Smooth muscle cell of the pulmonary artery (primary cell): ENCODE measurements at places on chromosomes 1 and 21. TPM values are rescaled to one million over a fixed set of nuclear protein-coding genes. Genes with fewer than 3 reads are reported as not detected.

The RNU1-4 gene
- total RNA-seq = under 0.01 TPM in 2 replicates

The KCND3 gene
- total RNA-seq = 0.53 and 4.0 TPM in 2 replicates

The MFSD2A gene
- 1.4 and 5.2 TPM in 2 replicates for total RNA-seq

The ZC3H12A gene
- total RNA-seq = 8.1 and 26.5 TPM in 2 replicates

The COL9A2 gene
- total RNA-seq = 1.4 and 1.5 TPM in 2 replicates

The RNU1-2 gene
- total RNA-seq = under 0.01 TPM in 2 replicates

The BMP8B gene
- under 0.01 TPM in 1 of 2 replicates, not detected in the other for total RNA-seq

The UMODL1 gene
- 0.03 TPM in 1 of 2 replicates, not detected in the other for total RNA-seq

The FRRS1 gene
- 10.0 and 32.4 TPM in 2 replicates for total RNA-seq

The RBM11 gene
- 0.26 TPM in 1 of 2 replicates, not detected in the other for total RNA-seq

The TDRD10 gene
- not detected in 2 replicates for total RNA-seq

The TMEM59 gene
- total RNA-seq = 478 and 637 TPM in 2 replicates

The H6PD gene
- total RNA-seq = 31.3 and 45.3 TPM in 2 replicates

The RUNX1 gene
- 48.6 and 49.6 TPM in 2 replicates for total RNA-seq

The SSX2IP gene
- 11.5 and 15.9 TPM in 2 replicates for total RNA-seq

The KRTAP15-1 gene
- total RNA-seq = not detected in 2 replicates

The TDRD5 gene
- total RNA-seq = not detected in 2 replicates

The ZSWIM5 gene
- total RNA-seq = 0.99 and 2.0 TPM in 2 replicates

The KCNJ6 gene
- 0.20 and 1.3 TPM in 2 replicates for total RNA-seq

The FYB2 gene
- not detected in 2 replicates for total RNA-seq

The LCE1A gene
- not detected in 2 replicates for total RNA-seq

The ESRRG gene
- total RNA-seq = not detected in 2 replicates

The RGS1 gene
- total RNA-seq = not detected in 2 replicates

The NFASC gene
- total RNA-seq = 42.0 and 47.6 TPM in 2 replicates

The PTGFR gene
- total RNA-seq = 3.3 and 28.9 TPM in 2 replicates

The HHIPL2 gene
- total RNA-seq = 0.23 and 0.39 TPM in 2 replicates

The GBP7 gene
- total RNA-seq = not detected in 2 replicates

The TTC13 gene
- total RNA-seq = 15.5 and 17.9 TPM in 2 replicates

The AMPD1 gene
- total RNA-seq = not detected in 2 replicates

The WNT9A gene
- total RNA-seq = 0.59 and 1.3 TPM in 2 replicates

The SIPA1L2 gene
- total RNA-seq = 5.0 and 6.9 TPM in 2 replicates

The LCA5L gene
- 1.2 and 2.2 TPM in 2 replicates for total RNA-seq

The S100A8 gene
- total RNA-seq = not detected in 2 replicates

The PLA2G2A gene
- total RNA-seq = not detected in 2 replicates

The IRF6 gene
- total RNA-seq = 2.7 and 4.1 TPM in 2 replicates

The CYP4A22 gene
- not detected in 2 replicates for total RNA-seq

The TRAF5 gene
- 18.6 and 26.7 TPM in 2 replicates for total RNA-seq

The KIAA1614 gene
- 6.9 and 8.8 TPM in 2 replicates for total RNA-seq

The PRR9 gene
- 0.23 TPM in 1 of 2 replicates, not detected in the other for total RNA-seq

The RHEX gene
- not detected in 2 replicates for total RNA-seq

The CFHR3 gene
- not detected in 2 replicates for total RNA-seq

The RPE65 gene
- not detected in 2 replicates for total RNA-seq

The NBPF10 gene
- 2.8 and 4.7 TPM in 2 replicates for total RNA-seq

The OR6K3 gene
- not detected in 2 replicates for total RNA-seq

The ADGRL4 gene
- total RNA-seq = 34.7 and 58.7 TPM in 2 replicates

The TLCD4 gene
- total RNA-seq = 0.26 and 1.2 TPM in 2 replicates

The CENPS gene
- 11.1 and 11.3 TPM in 2 replicates for total RNA-seq

The IVNS1ABP gene
- 46.4 and 66.6 TPM in 2 replicates for total RNA-seq

The CHI3L2 gene
- 6.0 and 13.9 TPM in 2 replicates for total RNA-seq

The KRTAP11-1 gene
- total RNA-seq = not detected in 2 replicates

The OR2T2 gene
- not detected in 2 replicates for total RNA-seq

The TRIM46 gene
- total RNA-seq = 5.2 and 12.0 TPM in 2 replicates

The LCE2C gene
- total RNA-seq = not detected in 2 replicates
